ENCODE measurements at places on chromosomes 4 and X.

- no peaks in the 10 kb centered on the region for H3K36me3 ChIP-seq
- peaks cover 49% of the 10 kb centered on the region for H3K4me1 ChIP-seq
- peaks cover 64% of the 10 kb centered on the region for H3K27me3 ChIP-seq
- H3K27ac ChIP-seq: no peak overlapping the region
- no peak overlapping the region for H3K4me3 ChIP-seq
Observed at GRCh38 chrX:107738272-107738671, 37.3 kb downstream of the TSC22D3 start.

DNA sequence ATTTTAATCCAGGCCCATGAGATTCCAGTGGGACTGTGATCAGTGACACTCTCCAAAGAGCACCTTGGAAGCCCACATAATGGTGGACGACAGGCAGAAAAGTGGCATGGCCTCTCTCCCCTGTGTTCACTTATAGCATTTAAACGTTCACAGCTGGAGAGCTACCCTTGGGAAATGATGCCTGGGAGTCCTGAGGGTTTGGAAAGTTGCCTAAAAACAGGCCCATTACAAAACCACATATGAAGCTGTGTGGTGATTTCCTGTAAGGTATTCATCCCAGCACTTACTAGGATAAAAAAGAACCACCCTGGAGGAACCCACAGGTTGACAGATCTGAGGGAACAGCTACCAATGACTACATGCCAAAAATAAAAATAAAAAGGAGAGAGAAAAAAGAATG, 193.2 kb downstream of the RASL11B start:
- H3K4me1 ChIP-seq: peaks cover 2% of the 10 kb centered on the region
- no peak overlapping the region for H3K27ac ChIP-seq
- H3K4me3 ChIP-seq: no peak overlapping the region
- no peak for DNase-seq

GRCh38 chrX:25941559-25942250, 196.4 kb upstream of the MAGEB18 start:
- H3K4me3 ChIP-seq: no peak overlapping the region
- H3K4me1 ChIP-seq: no peaks in the 10 kb centered on the region
- DNase-seq: no peak
- no peaks in the 10 kb centered on the region for H3K36me3 ChIP-seq
- no peaks in the 10 kb centered on the region for H3K27me3 ChIP-seq

GRCh38 chrX:2542826-2543521, 42.2 kb upstream of the DHRSX start:
- peaks cover 3% of the 10 kb centered on the region for H3K27me3 ChIP-seq
- H3K4me3 ChIP-seq: no peak overlapping the region
- H3K4me1 ChIP-seq: no peaks in the 10 kb centered on the region
- no peak overlapping the region for H3K27ac ChIP-seq

- no peaks in the 10 kb centered on the region for H3K36me3 ChIP-seq
- peaks cover 2% of the 10 kb centered on the region for H3K4me1 ChIP-seq
- H3K4me3 ChIP-seq: no peak overlapping the region
- DNase-seq: no peak
- H3K27ac ChIP-seq: no peak overlapping the region
- no peaks in the 10 kb centered on the region for H3K27me3 ChIP-seq
Observed at GRCh38 chr4:76615999-76616398, 181.0 kb downstream of the SHROOM3 start.

- H3K4me1 ChIP-seq: no peaks in the 10 kb centered on the region
- no peak overlapping the region for H3K27ac ChIP-seq
- peaks cover 9% of the 10 kb centered on the region for H3K27me3 ChIP-seq
- no peak overlapping the region for H3K4me3 ChIP-seq
Observed at GRCh38 chrX:71128915-71129765, 10.7 kb downstream of the MED12 start.

DNA sequence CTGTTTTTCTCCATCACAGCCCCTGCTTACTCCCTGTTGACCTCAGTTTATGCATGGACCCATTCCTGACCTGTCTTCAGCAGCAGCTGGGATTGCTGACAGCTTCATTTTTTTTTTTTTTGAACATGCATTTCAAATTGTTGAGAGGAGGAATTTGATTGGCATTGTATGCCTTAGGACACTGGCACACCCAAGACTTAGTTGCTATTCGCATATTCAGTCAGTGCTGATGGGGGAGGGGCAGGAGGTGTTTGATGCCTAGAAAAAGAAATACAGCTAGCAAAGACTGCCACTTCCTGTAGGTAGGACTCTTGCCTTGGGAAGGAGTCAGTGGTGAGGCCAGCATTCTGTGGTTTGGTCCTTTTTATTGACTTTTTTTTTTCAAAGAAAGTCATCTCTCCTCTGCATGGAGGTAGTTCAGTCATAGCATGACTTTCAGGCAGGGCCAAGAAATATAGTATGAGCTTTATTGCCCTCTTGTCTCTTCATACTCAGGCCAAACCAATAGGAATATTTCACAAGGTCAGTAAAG, 33.6 kb upstream of the XK start:
- H3K4me3 ChIP-seq: no peak overlapping the region
- no peak for DNase-seq
- H3K27ac ChIP-seq: no peak overlapping the region
- no peaks in the 10 kb centered on the region for H3K27me3 ChIP-seq
- H3K36me3 ChIP-seq: no peaks in the 10 kb centered on the region
- no peaks in the 10 kb centered on the region for H3K4me1 ChIP-seq

GRCh38 chr4:77950203-77950602, 87.6 kb downstream of the MRPL1 start:
- DNase-seq: no peak
- H3K27ac ChIP-seq: no peak overlapping the region
- no peaks in the 10 kb centered on the region for H3K4me1 ChIP-seq
- H3K36me3 ChIP-seq: peaks cover 5% of the 10 kb centered on the region
- no peak overlapping the region for H3K4me3 ChIP-seq
- no peaks in the 10 kb centered on the region for H3K27me3 ChIP-seq

GRCh38 chrX:54171527-54172250, 11.4 kb downstream of the FAM120C start:
- H3K27ac ChIP-seq: peak overlapping the region; percentile 25
- H3K36me3 ChIP-seq: peaks cover 3% of the 10 kb centered on the region

DNA sequence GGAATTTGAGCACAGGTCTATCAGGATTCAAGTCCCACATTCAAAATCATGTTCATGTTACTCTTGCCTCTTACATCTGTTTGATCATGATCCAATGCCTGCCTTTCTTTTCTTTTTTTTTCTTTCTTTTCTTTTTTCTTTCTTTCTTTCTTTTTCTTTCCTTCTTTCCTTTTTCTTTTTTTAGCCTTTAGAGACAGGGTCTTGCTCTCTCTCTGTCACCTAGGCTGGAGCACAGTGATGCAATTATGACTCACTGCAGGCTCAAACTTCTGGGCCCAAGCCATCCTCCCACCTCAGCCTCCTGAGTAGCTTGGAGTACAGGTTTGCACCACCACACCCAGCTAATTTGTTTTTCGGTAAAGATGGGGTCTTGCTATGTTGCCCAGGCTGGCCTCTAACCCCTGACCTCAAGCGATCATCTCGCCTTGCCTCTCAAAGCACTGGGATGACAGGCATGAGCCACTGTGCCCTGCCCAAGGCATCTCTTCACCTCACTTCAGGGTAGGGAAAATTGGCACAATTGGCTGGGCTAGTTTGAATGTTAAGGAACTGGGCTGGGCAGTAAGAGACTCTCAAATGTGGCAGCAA, 359.2 kb downstream of the FBXW7 start:
- H3K36me3 ChIP-seq: no peaks in the 10 kb centered on the region
- no peak overlapping the region for H3K4me3 ChIP-seq
- H3K27ac ChIP-seq: no peak overlapping the region
- no peaks in the 10 kb centered on the region for H3K4me1 ChIP-seq
- H3K27me3 ChIP-seq: peaks cover 3% of the 10 kb centered on the region

- H3K4me1 ChIP-seq: no peaks in the 10 kb centered on the region
- no peak overlapping the region for H3K27ac ChIP-seq
- no peak overlapping the region for H3K4me3 ChIP-seq
- DNase-seq: no peak
- no peaks in the 10 kb centered on the region for H3K27me3 ChIP-seq
Observed at GRCh38 chr4:83231620-83232076, 53.0 kb downstream of the COQ2 start.

- no peaks in the 10 kb centered on the region for H3K36me3 ChIP-seq
- H3K4me1 ChIP-seq: peaks cover 25% of the 10 kb centered on the region
- H3K4me3 ChIP-seq: no peak overlapping the region
- no peak overlapping the region for H3K27ac ChIP-seq
Observed at GRCh38 chrX:134715930-134716619, 57.8 kb upstream of the PLAC1 start.

DNA sequence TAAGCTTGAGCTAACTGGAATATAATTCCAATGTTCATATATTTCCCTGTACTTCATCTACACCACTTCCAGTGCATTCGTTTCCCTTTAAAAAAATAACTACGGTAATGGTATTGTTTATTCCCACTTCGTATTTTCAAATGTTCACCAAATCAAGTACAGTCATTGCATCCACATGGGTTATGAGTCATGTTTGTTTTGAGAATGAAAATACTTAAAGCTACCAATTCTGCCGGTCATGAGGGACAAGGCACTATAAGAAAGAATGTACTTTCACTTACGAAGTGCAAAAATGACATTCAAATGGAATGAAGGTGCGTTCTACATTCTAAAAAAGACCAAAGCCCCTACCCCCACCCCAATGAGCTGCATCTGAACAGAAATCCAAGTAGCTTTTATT, 174.4 kb upstream of the FGF13 start:
- no peak overlapping the region for H3K4me3 ChIP-seq
- H3K27me3 ChIP-seq: no peaks in the 10 kb centered on the region
- H3K36me3 ChIP-seq: no peaks in the 10 kb centered on the region
- DNase-seq: peak; percentile 35

GRCh38 chrX:981791-982626, 230.4 kb downstream of the CRLF2 start:
- no peak overlapping the region for H3K27ac ChIP-seq
- no peaks in the 10 kb centered on the region for H3K36me3 ChIP-seq
- DNase-seq: peak; percentile 34
- no peak overlapping the region for H3K4me3 ChIP-seq

- H3K4me3 ChIP-seq: no peak overlapping the region
- H3K4me1 ChIP-seq: no peaks in the 10 kb centered on the region
- H3K36me3 ChIP-seq: no peaks in the 10 kb centered on the region
Observed at GRCh38 chr4:164109503-164109902, 615.0 kb downstream of the TMA16 start.

GRCh38 chrX:109847257-109848187, 114.5 kb upstream of the ACSL4 start:
- H3K36me3 ChIP-seq: no peaks in the 10 kb centered on the region
- DNase-seq: no peak
- no peaks in the 10 kb centered on the region for H3K4me1 ChIP-seq

DNA sequence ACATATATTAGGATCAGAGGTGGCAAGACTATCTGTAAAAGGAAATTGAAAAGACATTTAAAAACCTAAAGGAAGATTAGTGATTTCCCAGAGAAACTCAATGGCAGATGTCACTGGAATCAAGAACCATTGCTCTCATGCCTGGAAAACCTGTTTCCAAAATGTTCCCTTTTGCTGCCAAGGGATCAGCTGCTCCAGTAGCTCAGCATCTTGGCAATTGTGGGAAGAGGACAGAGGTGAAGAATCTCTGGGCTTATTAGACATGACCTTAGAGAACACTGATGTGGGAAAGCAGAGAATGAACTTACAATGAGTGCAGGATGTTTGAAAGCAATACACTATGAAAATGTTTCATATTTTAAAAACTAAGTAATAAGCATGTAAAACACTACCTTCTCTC, 98.3 kb downstream of the SHROOM3 start:
- H3K27ac ChIP-seq: no peak overlapping the region
- H3K27me3 ChIP-seq: no peaks in the 10 kb centered on the region
- no peak overlapping the region for H3K4me3 ChIP-seq
- peaks cover 16% of the 10 kb centered on the region for H3K4me1 ChIP-seq
- no peaks in the 10 kb centered on the region for H3K36me3 ChIP-seq

DNA sequence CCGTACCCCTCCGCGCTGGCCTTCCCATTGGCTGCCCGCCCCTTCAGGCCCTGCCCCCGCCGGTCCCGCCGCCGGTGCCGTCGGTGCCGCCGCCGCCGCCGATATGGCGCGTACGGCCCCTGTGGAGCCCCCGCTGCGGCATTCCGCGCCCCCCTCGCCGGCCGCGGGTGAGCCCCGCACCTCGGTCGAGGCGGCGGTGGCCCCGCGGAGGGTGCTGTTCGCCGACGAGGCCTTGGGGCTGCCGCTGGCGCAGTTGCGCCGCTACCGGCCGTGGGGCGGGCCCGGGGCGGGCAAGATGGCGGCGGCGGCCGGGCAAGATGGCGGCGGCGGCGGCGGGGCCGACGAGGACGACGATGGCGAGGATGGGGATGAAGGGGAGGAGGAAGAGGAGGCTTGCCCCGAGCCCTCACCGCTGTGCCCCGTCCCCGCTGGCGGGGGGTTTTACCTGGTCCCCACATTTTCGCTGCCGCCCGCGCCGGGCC, at the start of gene PPP1R3F:
Gene PPP1R3F (plus strand): TSS at position 27 of the 482 bp plus-strand sequence. CDS start 77 bp downstream, at position 104.
- H3K4me1 ChIP-seq: peaks cover 19% of the 10 kb centered on the region
- no peak for DNase-seq
- H3K36me3 ChIP-seq: no peaks in the 10 kb centered on the region
- H3K4me3 ChIP-seq: peak within 1 kb of the TSS; percentile 64
- H3K27me3 ChIP-seq: peaks cover 2% of the 10 kb centered on the region

DNA sequence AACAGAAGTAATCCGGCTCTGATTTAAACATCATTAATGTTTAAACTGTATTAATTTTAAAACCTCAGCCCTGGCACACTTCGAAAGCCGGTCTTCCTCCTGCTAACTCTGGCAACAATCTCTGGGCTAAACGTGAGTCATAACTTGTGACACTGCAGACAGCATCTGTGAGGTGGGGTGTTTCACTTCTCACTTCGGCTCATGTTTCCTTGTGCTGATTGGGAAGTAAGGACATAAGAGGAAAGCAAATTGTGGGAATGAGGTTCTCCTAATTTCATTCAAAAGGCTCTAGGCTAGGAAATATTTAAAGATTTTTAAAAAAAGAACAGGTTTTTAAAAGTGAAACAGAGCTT, 139.9 kb upstream of the USP9X start:
- H3K27ac ChIP-seq: peak overlapping the region; percentile 75
- no peak overlapping the region for H3K4me3 ChIP-seq
- no peaks in the 10 kb centered on the region for H3K36me3 ChIP-seq
- H3K4me1 ChIP-seq: peaks cover 11% of the 10 kb centered on the region
- H3K27me3 ChIP-seq: peaks cover 9% of the 10 kb centered on the region

DNA sequence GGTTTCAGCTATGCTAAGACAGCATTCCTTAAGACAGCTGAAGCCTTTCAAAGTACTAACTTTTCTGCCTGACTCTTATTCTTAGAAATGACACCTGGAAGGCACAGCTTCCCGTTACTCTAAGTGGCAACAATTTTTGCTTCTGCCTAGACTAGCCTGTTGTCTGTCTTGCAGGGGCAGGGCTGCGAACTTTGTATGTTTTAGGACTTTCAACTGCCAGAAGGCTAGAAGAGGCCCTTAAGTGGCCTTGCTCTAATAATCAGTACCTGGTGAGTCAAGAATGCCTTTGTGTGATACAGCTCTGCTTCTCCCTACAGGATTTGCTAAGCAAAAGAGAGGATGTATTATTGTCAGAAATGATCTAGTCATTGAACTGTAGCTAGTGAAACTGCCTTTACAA, 30.0 kb upstream of the TFDP3 start:
- no peak overlapping the region for H3K4me3 ChIP-seq
- DNase-seq: no peak
- peaks cover 7% of the 10 kb centered on the region for H3K27me3 ChIP-seq

Data from muscle of leg (tissue), 16 donors.